ENCODE measurements at places on chromosomes 1 and 21.

- H3K4me3 ChIP-seq: no peak overlapping the region
- no peak overlapping the region for H3K27ac ChIP-seq
- DNase-seq: peak; percentile 48
- H3K27me3 ChIP-seq: no peaks in the 10 kb centered on the region
Measured at GRCh38 chr1:115595279-115596079, 46.3 kb upstream of the VANGL1 start.

GRCh38 chr1:93997756-93998155 is 88.5 kb upstream of the GCLM start:
- DNase-seq: no peak
- H3K4me3 ChIP-seq: no peak overlapping the region
- H3K27ac ChIP-seq: no peak overlapping the region
- no peaks in the 10 kb centered on the region for H3K36me3 ChIP-seq

DNA sequence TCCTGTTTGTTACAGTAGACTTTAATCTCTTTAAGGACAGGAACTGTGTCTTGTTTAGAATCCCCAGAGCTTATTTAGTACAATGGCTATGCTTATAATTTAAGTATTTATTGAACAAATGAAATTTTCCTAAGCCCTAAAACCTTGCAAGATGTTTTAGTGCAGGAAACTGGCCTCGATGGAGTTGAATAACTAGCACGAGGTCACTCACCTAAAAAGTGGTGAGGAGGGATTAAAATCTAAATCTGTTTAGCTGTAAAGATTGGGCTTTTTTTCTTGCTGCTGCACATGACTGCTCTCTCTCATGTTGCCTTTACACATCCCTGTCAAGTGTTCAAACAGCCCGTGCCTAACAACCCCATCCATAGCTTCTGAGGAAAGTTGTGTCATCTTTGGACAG is 10.2 kb downstream of the NFYC start:
- no peak overlapping the region for H3K4me3 ChIP-seq
- H3K4me1 ChIP-seq: peaks cover 37% of the 10 kb centered on the region
- H3K27me3 ChIP-seq: no peaks in the 10 kb centered on the region
- peaks cover 36% of the 10 kb centered on the region for H3K36me3 ChIP-seq
- no peak overlapping the region for H3K27ac ChIP-seq

DNA sequence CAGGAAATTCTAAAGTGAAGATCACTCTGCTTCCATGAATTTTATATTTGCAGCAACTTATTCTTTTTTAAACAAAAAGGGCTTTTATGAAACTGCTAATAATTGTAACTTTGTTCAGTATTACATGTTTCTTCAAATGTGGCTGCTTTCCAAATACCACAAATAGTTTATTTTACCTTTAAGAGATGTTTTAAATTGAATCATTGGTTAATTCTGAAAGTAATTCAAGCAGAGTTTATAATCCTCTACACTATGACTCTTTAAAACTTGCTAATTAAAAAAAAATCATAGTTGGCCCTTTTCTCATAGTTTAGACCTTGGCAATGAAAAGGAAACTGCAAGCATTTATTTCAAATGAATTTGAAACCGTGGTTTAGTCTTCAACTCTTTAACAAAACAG is 59.6 kb downstream of the SDCCAG8 start:
- H3K4me1 ChIP-seq: peaks cover 4% of the 10 kb centered on the region
- H3K27ac ChIP-seq: no peak overlapping the region
- no peak overlapping the region for H3K4me3 ChIP-seq
- DNase-seq: no peak
- H3K27me3 ChIP-seq: no peaks in the 10 kb centered on the region
- peaks cover 19% of the 10 kb centered on the region for H3K36me3 ChIP-seq

GRCh38 chr1:1946540-1946939 is 27.5 kb upstream of the TMEM52 start:
- H3K36me3 ChIP-seq: no peaks in the 10 kb centered on the region
- no peak overlapping the region for H3K27ac ChIP-seq
- no peak overlapping the region for H3K4me3 ChIP-seq

GRCh38 chr1:25503551-25504426 is 39.6 kb upstream of the LDLRAP1 start:
- H3K4me3 ChIP-seq: no peak overlapping the region
- no peak overlapping the region for H3K27ac ChIP-seq
- DNase-seq: peak; percentile 42
- peaks cover 18% of the 10 kb centered on the region for H3K36me3 ChIP-seq

DNA sequence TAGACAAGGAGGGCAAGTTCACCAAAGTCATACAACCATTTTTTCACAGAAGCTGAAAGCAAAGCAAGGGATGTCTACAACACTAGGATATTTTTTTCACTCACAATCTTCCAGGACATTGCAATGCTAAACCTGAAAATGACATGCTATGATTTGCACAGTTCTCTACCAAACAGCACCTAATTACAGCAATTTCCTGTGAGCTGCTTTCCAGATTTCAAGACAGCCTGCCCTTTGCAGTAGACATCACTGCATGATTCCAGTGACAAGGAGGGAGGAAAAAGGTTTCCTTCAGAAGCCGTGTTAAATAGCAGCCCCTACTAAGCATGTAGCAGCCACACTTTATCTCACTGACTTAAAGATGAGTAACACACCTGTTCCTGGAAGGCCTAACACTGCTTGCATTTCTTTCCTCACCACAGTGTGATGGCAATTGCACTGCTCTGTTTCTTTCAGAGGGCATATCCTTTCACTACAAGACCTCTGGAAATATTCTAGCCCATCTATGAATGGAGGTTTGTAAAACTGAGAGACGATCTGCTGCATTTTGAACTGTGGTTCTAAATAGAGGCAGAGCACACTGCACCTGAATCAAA is 97.1 kb downstream of the DUSP10 start:
- no peaks in the 10 kb centered on the region for H3K36me3 ChIP-seq
- H3K27ac ChIP-seq: no peak overlapping the region
- peaks cover 4% of the 10 kb centered on the region for H3K27me3 ChIP-seq
- no peaks in the 10 kb centered on the region for H3K4me1 ChIP-seq

DNA sequence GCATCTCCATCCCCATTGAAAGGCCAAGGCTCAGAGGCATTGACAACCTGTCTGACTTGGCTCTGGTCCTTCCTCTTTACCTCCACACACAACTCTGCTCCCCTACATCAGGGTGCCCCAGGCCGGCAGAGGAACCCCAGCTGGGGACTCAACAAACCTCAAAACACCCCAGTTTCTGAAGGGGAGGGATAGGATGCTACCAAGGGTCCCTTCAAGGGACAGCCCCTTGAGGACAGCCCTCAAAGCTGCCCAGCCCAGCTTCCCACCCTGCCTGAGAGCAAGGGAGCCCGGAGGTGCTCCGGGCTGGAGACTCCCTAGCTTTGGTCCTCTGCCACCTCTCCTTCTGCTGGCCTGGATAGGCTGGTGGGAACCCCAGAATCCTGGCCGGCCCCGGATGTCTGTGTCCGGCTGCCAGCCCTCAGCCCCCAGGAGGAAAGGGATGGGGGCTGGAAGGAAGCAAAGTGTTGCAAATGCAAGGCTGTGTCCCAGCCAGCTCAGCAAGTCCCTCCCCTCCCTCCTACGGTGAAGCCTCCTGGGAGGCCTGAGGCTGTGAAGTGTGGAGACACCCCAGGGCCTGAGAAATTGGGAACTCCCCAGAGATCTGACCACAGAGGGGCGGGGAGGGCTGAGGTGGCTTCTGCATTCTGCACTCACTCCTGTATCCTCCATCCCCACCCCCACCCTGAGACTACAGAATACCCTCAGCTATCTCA is 1.1 kb upstream of the MARCKSL1 start:
- peak; percentile 59 for DNase-seq
- H3K36me3 ChIP-seq: peaks cover 18% of the 10 kb centered on the region
- no peaks in the 10 kb centered on the region for H3K27me3 ChIP-seq
- no peak overlapping the region for H3K27ac ChIP-seq
- H3K4me1 ChIP-seq: peaks cover 35% of the 10 kb centered on the region
